Activated CD8-positive, alpha-beta memory T cell treated with anti-CD3 and anti-CD28 coated beads, Interleukin-2, amount 50 U/mL, for 4 hours (primary cell): ENCODE measurements at places on chromosomes 7 and 10.

- DNase-seq, result peak; percentile 28
These were observed 18.6 kb downstream of the OCM2 start for GRCh38 chr7:97971120-97971989.

GRCh38 chr10:44388641-44389040 is 3.7 kb upstream of the CXCL12 start:
- DNase-seq, result no peak

- no peak for DNase-seq
These were observed 32.5 kb downstream of the SRRM3 start for GRCh38 chr7:76234282-76234584.

- no peak for DNase-seq
These were observed 332.6 kb downstream of the SH2D4B start for GRCh38 chr10:80870282-80870681.

GRCh38 chr10:77861366-77861765 is 65.2 kb downstream of the DLG5 start:
- no peak for DNase-seq

- no peak for DNase-seq
These were observed 132.0 kb downstream of the PRKAG2 start for GRCh38 chr7:151744656-151745638.

DNA sequence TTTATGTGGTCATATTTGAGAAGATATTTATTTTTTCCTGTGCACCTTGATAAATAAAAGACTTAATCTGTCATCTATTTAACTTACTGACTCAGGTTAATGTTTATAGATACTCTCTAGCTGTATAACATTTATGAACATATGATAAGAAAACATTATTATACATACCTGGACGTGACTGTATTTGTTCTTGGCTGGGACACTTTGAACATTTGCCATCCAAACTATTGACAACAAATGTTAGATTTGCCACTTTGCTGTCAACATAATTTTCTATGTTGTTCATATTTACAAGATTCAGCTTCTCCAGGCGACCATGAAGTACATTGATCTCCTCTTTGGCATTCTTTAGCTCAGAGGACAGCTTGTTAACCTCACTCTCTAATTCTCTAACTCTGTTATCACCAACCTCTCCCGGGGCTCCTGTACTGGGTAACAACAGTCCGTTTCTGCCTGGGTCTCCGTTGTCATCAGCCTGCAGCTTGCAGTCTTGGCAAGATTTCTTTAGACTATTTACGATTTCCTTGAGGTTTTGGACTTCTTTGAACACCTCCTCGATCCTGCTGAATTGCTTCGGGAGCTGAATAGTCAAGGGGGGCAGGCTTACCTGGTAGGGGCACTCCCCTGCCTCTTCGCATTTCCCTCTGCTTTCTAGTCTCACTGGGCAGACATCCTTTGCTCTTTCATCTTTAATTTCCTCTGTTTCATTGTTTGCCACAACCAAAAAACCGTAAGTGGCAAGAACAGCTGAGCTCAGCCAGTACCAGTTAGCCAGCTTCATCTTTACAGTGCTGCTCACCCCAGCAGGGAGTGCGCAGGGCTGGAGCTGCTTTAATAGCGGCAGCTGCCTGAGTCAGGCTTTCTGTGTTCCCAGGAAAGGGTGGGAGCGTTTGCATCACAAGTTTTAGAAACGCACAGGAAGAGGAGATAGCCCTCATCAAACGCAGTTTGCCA is at the start of gene FGL2:
TSS of gene FGL2 (minus strand) at position 807 of the 954 bp plus-strand sequence. CDS start at position 781, 26 bp downstream.
- DNase-seq, result peak; percentile 20

- no peak for DNase-seq
These were observed 636.5 kb downstream of the GALNT17 start for GRCh38 chr7:71768450-71768849.

DNA sequence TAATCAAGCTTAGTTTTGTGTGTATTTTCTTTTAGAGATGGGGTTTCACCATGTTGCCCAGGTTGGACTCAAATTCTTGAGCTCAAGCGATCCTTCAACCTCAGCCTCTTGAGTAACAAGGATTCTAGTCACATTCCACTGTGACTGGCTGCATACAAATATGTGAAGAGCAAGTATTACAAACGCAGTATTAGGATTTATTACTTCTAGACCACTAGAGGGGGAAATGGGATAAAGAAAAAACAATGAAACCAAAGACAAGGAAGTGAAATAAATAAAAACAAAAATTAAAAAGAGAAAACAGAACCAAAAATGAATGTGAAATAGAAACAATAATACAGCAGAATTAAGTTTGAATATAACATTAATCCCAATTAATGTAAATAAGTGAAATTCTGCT is 308.7 kb downstream of the ANKRD30A start:
- no peak for DNase-seq

DNA sequence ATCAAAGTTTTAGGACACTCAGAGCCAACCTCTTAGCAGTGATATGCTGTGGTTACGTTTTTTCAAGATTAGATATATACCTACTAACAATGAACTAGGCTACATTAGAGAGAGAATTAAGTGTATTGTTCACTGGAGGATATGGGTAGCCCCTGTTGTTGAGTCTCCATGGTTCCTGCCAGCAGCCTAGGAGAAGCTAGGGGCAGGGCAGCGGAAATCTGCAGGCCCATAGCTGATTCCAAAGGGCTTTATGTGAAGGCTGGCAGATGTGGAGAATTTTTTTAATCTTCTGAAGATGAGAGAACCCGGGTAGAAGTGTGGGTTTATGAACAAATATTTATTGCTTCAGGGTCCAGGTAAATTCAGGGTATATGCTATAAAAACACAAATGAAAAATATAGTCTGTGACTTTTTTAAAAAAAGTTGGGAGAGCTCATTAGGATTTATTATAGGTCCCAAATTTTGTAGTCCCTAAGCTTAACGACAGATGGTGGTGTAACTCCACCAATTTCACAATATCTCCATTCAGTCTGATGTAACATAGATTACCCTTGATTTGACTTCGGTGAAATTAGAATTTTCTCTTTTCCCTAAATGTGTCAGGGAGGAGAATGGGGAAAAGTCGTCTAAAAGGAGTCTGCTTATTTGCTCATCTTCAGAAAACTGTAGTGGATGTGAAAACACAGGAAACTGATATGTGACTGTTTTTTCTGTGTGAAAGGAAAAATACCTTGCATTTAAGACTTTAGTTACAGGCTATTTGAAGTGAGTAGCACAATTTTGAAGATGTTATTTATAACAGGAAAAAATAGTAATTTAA is 163.0 kb upstream of the PPP1R3A start:
- DNase-seq, result no peak

DNA sequence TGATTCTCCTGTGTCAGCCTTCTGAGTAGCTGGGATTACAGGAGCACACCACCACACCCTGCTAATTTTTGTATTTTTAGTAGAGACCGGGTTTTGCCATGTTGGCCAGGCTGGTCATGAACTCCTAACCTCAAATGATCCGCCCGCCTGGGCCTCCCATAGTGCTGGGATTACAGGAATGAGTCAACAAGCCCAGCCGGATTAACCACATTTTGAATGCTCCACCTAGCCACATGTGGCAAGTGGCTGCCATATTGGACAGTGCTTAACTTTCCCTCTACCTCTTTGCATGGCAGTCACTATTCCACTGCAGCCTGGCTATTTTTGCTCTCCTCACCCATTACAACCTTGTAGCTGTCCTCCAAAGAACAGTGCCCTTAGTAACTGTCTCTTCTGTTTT is 160.1 kb downstream of the GATA3 start:
- DNase-seq, result no peak

DNA sequence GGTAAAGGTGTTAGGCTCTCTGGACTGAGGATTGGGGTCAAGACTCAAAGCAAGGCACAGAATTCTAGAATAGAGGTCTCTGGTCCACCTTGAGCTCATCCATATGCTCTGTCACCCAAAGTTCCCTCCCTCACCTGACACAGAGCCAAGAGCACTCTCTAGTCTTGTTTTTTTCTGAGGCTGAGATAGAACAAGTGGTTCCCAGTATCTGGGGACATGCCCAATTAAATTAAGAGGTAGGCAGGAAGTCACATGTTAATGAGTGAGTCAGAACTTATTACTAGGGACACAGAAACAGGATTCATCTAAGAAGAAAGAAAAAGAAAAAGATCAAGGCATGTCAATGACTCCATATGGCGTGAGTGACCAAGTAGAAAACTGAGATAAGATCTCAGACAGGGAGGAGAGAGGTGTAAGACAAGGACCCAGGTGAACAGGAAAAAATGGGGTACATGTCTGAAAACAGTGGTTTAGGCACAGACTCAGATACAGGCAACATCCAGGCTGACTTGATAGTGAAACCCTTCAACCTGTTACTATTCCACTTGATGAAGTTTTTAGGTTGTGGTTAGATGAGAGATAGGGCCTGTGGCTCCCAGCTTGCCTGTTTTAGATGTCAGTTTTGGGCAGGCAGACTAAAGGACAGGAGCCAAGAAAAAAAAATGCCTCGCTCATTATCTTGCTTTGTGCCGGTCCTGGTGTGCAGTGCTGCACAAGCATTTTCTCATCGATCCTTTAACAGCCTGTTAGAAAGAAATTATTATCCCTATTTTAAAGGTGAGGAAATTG is 609.9 kb downstream of the CCSER2 start:
- DNase-seq, result no peak

DNA sequence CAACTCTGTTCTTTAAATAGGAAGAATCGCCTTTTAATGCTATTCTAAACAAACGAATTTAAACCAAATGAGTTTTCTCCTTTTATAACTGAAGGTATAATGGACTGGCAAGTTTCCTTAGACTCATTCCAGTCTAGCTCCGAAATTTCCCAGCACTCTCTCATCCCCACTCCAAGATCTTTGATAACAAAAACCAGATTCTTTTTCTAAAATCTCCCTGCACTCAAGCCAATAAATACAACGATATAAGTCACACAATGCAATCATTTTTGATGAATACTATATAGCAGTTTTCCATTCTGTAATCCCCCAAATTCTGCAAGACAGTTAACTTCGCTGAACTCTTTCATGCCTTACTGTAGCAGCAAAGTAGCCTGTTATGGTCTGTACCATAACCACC is 1.9 kb downstream of the OGA start:
- no peak for DNase-seq

DNA sequence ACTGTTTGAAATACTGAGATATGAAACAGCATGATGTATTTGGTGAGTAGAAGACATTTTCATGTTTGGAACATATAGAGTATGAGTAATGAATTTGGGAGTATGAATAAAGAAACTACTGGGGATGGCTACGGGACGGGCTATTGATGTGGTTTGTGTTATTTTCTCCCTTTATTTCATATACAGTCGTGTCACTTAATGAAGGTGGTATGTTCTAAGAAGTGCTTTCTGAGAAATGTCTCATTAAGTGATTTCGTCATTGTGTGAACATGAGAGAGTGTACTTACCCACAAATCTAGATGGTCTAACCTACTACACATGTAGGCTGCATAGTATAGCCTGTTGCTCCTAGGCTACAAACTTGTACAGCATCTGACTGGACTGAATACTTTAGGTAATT is 106.3 kb downstream of the CCNY start:
- DNase-seq, result no peak

GRCh38 chr10:84525120-84525806 is 196.9 kb downstream of the CCSER2 start:
- DNase-seq, result no peak

- DNase-seq, result no peak
These were observed 96.3 kb downstream of the OAT start for GRCh38 chr10:124322191-124322980.

DNA sequence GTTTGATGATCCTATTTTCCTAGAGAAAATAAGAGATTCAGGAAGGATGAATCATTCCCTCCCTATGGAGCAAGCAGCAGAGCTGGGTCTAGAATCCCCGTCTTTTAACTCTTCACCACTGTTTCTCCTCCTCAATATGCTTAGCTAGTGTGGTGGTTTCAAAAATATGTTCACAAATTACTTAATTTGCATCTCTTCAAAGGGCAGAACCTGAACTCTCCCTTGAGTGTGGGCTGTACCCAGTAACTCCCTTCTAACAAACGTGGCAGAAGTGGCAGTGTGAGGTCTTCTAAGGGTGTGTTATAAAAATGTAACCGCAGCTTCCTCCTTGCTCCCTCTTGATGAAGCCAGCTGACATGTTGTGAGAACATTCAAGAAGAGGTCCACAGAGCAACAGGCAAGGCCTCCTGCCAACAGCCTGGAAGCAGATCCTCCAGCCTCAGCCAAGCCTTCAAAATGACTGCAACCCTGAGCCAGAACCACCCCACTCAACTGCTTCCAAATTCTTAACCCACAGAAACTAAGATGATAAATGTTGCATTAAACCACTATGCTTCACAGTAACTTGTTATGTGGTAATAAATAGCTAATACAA is 36.6 kb downstream of the SRPK2 start:
- DNase-seq, result peak; percentile 24

- no peak for DNase-seq
These were observed 70.8 kb upstream of the ASAH2 start for GRCh38 chr10:50322077-50322476.

- DNase-seq, result peak; percentile 47
These were observed 638 bp downstream of the EGR2 start for GRCh38 chr10:62815381-62816075.

DNA sequence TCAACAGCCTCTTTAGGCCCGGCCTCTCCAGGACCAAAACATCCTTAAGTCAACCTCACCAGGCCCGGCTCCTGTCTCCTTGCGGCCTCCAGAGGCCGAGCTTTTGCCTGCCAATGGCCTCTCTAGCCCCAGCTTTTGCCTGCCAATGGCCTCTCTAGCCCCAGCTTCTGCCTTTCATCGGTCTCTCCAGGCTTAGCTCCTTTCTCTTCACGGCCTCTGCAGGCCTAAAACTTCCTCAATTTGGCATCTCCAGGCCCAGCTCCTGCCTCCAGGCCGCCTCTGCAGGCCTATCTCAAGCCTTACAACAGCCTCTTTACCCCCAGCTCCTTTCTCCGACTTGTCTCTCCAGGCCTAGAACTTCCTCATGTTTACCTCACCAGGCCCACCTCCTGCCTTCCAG is 15.7 kb upstream of the TMEM248 start:
- no peak for DNase-seq

GRCh38 chr7:17710312-17710711 is 230.0 kb downstream of the SNX13 start:
- DNase-seq, result no peak

DNA sequence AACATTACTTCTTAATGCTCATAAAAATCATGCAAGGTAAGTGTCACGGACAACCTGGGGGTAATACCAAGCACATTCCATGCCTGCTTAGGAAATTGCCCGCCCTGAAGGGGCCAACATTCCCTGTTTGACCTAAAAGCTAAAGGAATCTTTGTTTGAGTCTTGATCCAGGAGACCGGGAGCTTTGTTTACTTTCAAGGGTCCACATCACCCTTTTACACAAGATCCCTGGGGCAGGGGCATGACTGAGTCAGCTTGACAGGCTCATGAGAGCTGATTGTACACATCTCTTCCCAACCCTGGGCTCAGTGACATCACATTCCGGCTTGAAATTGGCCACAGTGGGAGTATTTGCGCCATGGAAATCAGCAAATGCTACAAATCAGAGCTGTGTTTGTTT is 248.1 kb upstream of the HABP2 start:
- DNase-seq, result no peak

DNA sequence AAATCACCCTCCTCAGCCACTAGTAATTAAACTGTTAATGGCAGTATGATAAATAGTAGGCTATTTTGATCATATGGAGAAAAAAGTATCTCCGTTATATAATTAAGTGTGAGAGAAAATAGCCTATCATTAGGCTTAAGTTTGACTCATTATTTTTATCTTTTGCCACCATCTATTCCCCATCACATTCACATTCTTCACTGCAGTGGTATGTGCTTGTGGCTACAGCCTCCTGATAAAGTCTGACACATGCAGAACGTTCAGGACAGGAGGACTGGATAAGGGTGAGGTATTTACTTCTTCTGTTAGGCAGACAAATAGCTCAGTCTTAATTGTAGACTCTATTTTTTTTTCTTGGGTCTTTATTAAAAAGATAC is 5.8 kb downstream of the NEBL start:
- no peak for DNase-seq
